Stimulated activated CD8-positive, alpha-beta memory T cell treated with anti-CD3 and anti-CD28 coated beads, Interleukin-7, amount 100 ng/mL, for 24 hours (primary cell): ENCODE measurements at places on chromosomes 2 and 18.

DNA sequence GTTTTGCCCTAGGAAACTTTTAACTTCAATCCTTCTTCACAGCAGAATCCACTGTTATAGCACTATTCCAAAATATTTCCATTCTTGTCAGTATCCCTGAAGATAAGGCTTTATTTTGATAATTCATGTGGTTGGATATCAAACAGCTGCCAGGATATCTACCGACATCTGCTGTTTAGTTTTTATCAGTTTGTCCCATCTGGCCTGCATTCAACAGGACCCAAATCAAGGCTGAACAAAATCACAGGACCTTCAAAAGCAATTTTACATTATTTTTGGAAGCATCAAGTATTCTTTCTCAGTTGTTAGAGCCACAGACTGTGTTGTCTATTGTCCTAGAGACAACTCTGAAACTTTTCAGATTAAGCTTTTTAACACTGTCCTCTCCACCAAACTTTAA, 429.0 kb upstream of the PIK3C3 start:
- no peak for DNase-seq

DNA sequence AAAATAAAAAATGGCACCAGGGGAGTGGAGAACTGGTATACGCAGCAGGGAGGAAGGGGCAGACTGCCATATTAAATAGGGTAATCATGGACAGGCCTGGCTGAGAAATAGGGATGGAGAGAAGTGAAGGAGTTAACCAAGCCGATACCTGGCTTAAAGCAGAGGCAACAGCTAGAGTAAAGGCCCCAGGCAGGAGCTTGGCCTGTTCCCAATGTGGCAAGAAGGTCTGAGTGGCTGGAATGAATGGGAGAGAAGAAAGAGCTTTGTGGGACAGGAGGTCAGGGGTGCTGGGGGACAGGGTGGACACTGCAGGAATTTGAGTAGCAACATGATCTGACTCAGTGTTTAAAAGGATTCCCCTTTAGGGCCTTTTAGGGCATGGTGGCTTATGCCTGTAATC, 15.9 kb upstream of the AGFG1 start:
- no peak for DNase-seq

DNA sequence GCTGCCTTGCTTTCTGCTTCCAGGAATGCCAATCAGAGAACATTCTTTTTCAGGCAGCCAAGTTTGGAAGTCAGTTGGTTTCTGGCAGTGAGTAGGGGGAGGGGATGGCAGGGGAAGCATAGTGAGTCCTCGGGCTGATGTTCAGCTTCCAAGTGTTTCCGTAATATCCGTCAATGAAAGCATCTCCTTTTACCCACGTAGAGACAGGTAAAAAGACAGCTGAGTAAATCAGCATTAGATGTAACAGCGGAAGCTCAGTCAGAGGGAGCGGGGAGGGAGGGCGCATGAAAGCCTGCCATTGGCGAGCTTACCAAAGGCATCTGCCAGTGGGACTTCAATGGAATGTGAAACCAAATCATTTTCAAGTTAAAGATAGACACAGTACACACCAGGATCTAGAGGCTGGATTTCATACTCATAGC, 117.1 kb upstream of the DTNA start:
- no peak for DNase-seq

DNA sequence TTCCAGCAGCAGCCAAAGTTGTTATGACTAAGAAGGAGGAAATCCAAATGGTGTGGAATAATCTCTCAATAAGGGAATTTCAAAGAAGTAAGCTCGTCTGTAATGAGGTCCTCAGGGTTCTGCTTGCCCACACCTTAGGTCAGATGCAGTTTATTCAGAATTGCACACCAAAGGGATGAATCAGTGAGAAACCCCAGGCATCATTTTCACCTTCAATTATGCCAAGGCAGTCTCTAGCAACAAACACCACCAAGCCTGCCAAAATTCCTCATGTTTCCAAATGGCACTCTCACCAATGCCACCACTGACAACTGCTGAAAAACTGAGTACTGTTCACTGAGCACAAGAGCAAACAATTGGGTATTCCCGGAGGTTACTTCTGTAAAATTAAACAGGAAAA, 43.6 kb downstream of the KCNG3 start:
- DNase-seq, result no peak

DNA sequence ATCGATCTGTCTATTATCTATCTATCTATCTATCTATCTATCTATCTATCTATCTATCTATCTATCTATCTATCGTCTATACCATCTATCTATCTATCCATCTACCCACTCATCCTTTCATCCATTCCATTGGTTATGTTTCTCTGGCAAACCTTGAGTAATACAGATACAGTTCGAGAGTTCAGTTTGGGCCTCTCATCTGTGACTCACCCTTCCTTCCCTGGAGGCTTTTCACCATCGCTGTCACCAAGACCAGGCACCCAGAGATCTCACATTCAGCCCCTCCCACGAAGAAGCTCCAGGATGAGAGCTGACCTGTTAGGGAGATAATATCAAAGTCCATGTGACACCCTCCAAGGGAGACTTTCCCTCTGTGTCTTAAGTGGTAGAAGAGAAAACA, 164.1 kb upstream of the CELF4 start:
- DNase-seq, result no peak

GRCh38 chr2:12766421-12766879, 49.7 kb downstream of the TRIB2 start:
- no peak for DNase-seq

GRCh38 chr2:166610180-166610912, 116.3 kb upstream of the SCN7A start:
- DNase-seq, result no peak

DNA sequence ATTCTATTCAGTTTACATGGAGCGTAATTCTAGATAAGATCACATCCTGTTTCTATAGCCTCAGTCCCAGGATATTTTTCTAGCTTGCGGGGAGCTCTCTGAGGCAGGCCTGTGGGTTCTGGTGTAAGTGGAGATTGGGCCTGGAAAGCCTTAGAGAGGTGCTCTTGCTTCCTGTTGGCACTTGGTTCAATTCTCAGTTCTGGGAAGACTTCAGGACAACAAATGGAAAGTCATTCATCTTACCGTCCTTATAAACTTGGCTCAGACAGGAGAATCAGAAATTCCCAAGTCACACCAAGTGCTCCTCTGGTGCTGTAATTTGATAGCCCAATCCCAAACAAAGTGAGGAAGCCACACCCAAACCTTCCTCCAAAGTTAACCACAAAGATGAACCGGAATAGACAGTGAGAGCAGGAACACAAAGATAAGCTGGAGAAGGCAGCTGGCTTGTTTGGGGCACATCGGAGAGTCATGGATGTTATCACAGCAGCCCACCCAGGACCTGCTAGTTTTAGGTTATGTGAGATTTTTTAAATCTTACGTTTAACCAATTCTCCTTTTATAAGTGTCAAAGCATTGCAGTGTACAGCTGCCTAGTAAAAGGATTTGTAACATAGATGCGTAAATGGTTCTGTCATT, 144.3 kb upstream of the MAP3K20 start:
- DNase-seq, result no peak

- DNase-seq, result no peak
Measured at GRCh38 chr2:196592331-196592910, 47.1 kb upstream of the CCDC150 start.

GRCh38 chr2:149132901-149133300, 94.4 kb downstream of the LYPD6B start:
- DNase-seq, result no peak

GRCh38 chr18:65288908-65289307, 461.9 kb upstream of the CDH7 start:
- DNase-seq, result no peak

DNA sequence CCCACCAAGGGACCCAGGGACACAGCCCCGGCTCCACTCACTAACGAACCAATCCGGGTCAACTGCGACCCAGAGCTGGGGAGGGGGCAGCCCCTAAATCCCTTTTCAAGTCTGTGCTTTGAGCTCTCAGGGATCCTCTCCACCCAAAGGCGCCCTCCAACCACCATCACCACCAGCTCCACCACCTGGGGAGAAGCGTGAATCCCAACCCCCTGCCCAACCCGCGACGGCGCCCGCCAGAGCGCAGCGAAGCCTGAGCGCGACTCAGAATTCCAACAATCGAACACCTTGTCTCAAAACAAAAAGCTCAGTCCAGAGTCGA, 497 bp downstream of the DSC3 start:
- no peak for DNase-seq

DNA sequence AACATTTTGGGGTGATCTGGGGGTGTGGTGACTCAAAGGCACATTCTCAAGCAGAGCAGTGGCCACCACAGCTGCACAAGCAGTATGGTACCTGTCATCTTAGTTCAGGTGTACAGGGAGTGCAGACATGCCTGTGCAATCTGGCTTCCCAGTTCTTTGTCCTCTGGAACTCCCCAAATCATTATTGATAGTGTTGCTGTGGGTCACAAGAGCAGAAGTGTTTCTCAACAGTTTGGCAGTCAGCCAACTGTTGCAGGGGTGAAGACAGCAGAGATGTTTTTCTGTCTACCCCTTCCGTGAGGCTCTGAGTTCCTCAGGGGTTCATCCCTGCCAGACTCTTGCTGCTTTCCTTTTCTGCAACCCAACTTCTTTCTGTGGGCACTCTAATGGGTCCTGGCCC, 206.5 kb upstream of the ZSWIM2 start:
- no peak for DNase-seq

GRCh38 chr2:239289545-239289944, 111.3 kb downstream of the HDAC4 start:
- DNase-seq, result no peak

DNA sequence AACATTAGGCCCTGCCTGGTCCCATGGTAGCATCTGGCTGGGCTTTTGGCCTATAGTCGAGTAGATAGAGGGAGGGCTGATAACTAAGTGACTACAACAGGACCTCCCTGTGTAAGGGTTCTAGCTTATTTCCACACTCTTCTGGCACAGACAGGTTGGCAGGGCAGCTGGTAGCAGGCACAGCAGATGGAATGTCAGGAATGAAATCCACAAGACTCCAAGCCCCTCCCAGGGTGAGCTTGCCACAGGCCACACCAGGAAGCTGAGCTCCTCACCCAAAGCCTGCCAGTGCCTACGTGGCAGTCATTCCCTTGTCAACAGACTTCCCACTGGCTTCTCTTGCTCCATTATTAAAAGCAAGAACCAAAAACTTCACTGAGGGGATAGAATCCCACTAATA, 20.7 kb upstream of the C1QL2 start:
- no peak for DNase-seq
